ENCODE measurements at places on chromosomes 2 and 18.

DNA sequence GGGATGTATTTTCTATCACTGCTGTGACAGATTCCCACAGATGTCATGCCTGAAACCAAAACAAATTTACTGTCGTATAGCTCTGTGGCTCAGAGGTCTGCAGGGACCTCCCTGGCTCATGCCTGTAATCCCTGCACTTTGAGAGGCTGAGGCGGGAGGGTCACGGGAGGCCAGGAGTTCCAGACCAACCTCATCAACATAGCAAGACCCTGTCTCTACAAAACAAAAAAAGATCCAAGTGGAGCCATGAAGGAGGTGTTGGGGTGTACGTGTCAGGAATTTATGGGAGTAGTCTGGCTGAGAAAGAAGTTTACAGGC, 51.0 kb upstream of the FAHD2A start:
- DNase-seq: no peak

- no peak for DNase-seq
These were observed 108.8 kb downstream of the FMNL2 start for GRCh38 chr2:152443771-152444170.

DNA sequence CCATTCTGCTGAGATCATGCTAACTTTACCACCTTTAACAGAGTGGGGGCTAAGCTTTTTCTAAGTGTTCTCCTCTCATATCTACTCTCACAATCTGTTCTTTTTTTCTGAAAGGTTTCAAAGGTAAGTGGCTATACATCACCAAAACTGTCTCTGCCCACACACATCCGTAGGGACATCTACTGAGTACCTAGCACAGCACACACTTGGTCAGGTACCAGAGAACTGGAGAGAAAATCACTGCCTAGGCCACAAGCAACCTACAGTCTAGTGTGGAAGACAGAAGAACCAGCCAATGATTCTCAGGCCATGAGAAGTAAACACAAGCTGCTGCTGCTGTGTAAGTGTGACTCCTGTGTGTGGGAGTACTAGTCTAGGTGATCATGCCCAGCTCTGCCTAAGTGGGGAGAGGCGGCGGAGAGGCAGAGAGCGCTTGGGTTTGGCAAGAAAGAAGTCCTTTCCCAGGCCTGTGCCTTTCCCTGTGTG, 176.1 kb upstream of the ZFP36L2 start:
- DNase-seq: no peak

DNA sequence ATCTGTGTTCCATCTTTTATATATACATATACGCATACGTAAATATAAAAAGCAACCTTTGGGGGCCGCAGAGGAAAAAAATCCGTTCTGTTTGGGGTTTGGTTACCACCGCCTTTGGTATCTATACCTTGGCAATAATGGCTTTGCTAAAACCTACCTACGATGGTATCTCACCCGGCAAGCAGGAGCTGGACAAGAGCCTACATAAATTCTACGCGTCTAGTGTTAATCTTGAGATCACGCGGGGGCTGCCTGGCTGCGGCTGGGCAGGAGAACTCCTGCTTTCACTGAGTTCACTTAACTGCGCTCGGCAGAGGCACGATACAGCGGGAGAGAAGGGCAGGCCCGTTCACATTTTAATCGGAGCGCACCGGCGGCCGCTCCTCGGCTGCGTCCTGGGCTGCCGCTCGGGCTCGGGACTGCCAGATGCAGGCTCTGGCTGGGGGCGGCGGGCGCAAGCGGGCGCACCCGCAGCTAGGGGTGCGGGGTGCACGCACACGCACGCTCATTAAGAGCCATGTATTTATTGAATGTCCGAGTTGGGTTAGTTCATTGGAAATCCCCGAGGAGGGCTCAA, 1.7 kb upstream of the POU3F3 start:
- DNase-seq: no peak

- DNase-seq: no peak
These were observed 1.3 kb downstream of the TMEM163 start for GRCh38 chr2:134717286-134718022.

DNA sequence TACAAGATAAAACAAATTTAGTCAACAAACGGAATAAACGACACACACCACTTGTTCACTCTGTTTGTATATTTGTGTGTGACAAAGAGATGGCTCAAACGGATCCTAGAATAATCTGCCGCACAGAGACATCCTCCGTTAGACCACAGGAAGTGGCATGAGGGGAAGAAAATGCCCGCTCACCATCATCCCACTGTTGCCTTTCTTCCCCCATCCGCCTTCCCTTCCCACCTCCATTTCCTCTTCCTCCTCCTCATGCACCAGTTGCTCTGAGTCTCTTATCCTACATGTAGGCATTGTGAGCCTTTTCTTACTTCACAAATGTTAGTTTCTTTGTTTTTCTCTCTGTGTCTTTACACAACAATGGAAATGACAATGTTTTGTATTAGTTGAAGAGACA, 228.5 kb upstream of the SMIM21 start:
- DNase-seq: no peak

DNA sequence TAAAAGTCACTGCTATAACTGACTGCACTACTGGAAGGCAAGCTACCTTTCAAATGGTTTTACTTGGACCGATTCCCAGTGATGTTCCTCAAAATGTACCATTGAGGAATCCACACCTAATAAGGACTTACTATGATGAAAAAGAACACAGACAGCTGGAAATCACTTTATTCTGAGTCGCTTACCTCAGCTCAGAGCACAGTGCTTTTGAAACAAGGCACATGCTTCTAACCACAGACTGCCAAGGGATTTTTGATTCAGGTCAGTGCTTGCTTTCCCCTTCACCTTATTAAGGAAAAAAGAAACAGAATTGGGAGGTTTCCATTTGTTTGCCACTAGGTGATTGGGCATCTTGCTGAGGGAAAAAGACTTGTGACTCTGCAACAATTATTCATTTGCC, 707.5 kb upstream of the FSHR start:
- DNase-seq: no peak

GRCh38 chr2:26905341-26906198, 57.6 kb downstream of the DPYSL5 start:
- no peak for DNase-seq

- DNase-seq: no peak
These were observed 243.4 kb downstream of the RDH14 start for GRCh38 chr2:18317017-18317416.

- DNase-seq: no peak
These were observed 26.7 kb downstream of the PDCL3 start for GRCh38 chr2:100589527-100589926.

DNA sequence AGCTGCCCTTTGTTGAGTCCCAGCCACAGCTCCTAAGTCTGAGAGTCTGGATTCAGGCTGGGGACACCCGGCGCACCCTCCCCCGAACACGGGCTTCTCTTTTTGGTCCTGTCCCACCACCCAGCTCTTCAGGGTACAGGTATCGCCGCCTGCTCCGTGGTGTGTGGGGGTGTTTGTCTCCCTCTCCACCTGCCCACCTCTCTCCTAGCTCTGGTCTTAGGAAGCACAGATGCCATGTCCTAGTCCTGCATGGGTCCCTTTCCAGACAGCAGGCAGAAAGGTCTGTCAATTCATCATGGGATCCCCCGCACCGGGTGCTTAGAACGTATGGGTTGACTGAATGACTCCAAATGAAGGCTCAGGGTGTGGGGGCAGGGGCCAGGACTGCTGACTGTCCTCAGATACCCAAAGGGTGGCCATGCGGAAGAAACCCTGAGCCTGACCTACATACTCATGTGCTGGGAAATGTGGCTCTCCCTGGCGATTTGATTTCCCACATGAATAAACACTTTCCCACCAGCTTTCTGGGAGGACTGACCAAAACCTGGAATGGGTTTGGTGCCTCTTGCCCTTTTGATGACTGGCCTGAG, 156.8 kb downstream of the CELF4 start:
- DNase-seq: no peak

GRCh38 chr2:9112079-9112721, 94.4 kb upstream of the ASAP2 start:
- DNase-seq: peak; percentile 81

DNA sequence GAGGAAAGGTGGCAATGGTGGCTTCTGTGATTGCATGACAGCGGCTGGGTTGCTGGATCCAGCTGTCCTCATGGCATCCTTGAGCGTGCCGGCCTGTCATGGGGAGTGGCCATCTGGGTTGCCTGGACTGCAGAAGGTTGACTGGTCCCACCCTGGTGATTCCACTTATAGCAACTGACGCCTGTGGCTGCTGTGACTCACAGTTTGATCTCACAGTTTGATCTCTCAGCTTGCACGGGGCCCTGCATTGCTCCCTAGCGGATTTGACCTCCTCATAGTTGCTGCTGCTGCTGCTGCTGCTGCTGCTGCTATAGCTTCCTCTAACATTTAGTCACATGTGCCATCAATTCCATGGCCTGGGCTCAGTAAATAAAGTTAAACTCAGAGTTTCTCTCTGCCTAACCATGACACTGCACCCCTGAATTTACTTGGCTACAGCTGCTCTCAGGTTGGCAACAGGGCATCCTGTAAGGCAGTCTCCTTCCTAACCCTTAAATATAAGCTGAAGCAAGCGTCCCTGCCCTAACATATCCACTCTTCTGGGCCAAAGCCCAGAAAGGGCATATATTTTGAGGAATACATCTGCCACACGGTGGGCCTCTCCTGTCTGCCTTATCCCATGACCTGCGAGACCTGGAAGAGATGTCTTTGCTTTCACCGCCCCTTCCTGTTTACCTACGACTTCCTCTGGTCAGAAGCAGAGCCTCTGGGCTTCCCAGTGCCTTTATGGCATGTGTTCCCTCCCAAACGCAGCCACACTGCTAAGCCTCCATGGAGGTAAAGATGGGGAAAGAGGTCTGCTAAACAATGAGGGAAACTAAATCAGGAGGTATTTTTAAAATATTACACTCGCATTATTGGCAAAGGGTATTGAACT, 37.8 kb upstream of the CCDC150 start:
- DNase-seq: peak; percentile 98

DNA sequence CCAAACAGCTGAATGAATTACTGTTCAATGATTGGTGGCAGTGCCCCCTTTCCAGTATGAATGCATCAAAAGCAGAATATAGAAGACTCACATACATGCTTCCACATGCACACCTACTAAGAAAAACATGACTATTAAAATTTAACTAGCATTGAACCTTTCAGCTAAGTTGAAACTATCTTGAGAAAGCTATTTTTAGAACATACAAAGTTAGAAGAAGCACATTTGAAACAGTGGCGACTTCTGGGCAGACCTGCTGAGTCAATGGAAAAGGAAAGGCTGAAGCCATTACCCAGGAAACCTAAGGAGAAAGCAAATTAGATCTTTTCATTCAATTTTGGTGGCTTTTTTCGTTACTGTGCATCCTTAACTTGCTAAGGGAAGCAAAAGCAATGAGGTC, 55.9 kb downstream of the PLA2R1 start:
- no peak for DNase-seq

DNA sequence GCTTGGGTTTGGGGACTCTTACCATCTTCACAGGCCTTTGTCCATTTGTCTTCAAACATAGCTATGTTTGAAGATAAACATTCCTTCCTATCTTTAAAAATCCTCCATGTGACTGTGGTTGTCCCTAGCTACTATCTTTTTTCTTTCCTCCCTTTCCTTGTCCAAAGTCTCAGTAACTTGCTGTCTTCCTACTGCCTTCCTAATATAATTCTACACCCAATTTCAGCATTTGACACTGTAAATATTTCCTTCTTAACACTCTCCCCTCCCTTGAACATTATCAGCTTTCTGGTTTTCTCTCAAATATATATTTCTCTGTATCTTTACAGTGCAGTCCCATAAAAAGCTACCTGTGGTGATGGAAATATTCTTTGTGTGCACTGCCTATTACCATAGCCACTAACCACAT, 5.3 kb upstream of the SP3 start:
- DNase-seq: no peak

- peak; percentile 86 for DNase-seq
These were observed 65.4 kb upstream of the VRK2 start for GRCh38 chr2:57981083-57981768.

GRCh38 chr18:79647307-79647706, 32.3 kb upstream of the CTDP1 start:
- DNase-seq: no peak

GRCh38 chr2:71157124-71157793, 26.8 kb downstream of the MPHOSPH10 start:
- DNase-seq: no peak

GRCh38 chr2:54176577-54176976, 61.2 kb downstream of the ACYP2 start:
- peak; percentile 50 for DNase-seq

- DNase-seq: no peak
These were observed 28.8 kb upstream of the TMEM18 start for GRCh38 chr2:705971-706511.

DNA sequence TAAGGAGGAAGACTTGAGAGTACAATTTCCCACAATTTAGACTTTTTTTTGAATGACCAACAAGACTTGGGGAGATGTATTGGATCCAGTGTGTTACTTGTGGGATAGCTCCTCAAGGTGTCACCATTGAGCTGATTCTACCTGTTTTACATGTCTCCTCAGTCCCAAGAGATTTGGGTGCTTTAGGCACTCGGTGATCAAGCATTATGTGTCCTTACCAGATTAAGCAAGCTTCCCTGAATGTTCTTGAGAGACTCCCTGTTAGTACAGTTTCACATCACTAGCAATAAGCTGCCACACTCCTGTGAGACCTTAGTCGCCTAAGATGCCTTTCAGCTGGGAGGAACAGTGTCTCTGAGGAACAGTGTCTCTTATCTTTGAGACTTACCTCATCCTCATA, 384.3 kb upstream of the SYT4 start:
- DNase-seq: peak; percentile 70

DNA sequence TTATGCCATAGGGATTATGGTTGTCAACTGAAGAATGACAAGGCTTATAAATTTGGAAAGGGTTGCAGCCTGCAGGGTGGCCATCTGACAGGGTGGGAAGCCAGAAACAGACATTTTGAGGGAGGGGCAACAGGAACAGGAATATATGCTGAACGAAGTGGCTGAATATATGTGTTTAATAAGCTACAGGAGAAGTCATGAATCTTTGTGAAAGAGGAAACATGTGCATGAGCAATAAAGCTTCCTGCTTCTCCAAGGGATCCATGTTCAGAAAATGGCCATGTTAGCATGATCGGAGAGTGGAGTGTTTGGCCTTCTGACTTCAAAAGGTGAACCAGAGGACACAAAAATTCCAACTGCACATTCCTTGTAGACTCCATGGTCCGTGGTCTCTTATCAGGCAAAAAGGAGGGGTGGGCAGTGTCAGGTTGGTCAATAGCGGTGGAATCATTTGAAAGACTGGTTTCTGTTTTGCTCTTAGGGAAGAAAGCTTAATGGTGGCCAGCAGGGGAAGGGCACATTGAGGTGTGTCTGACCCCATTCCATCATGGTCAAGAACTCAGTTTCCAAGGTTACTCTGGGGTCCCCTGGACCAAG, 144.1 kb downstream of the SOCS6 start:
- no peak for DNase-seq
